Activated B cell treated with CpG ODN at 0.5 μM for 24 hours (primary cell): ENCODE measurements at places on chromosomes 7 and 10. TPM values are rescaled to one million over a fixed set of nuclear protein-coding genes. Genes with fewer than 3 reads are reported as not detected.

KCNIP2 gene
- total RNA-seq, result 7.0 and 7.1 TPM in 2 replicates

PDK4 gene
- total RNA-seq, result 0.44 and 0.53 TPM in 2 replicates

LIPJ gene
- total RNA-seq, result 0.07 and 0.31 TPM in 2 replicates

DNA sequence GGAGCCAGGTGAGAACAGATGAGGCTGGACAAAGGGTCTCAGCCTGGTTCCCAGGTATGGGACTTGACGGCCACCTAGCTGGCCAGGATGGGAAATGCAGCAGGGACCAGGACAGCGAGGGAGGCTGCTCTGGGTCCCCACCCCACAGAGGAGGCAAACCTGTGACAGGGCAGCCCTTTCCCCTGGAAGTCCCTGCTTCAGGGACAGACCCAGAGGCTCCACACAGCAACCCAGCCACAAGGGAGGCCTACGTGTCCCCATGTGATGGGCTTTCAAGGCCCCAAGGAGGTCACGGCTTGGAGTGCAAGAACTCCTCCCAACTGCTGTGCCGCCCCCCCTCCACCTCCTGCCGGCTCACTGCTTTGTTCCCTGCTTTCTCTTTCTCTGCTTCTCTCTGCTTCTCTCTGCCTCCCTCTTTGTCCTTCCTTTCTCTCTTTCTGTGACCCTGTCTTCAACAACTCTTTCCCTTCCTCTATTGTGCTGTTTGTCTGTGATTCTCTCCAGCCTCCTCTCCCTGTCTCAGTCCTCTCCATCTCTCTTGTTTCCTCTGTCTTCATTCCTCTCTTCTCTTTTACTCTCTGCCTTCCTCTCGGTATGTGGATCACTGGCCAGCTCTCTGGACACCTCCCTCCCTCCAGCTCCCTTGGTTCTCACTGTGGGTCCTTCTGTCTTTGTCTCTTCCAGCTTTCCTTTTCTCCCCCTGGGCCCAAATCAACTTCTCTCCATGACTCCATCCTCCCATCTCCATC, 9.6 kb upstream of the EIF5AL1 start:
- no peaks in the 10 kb centered on the region for H3K4me1 ChIP-seq
- DNase-seq, result no peak
- no peak overlapping the region for H3K4me3 ChIP-seq
- no peaks in the 10 kb centered on the region for H3K36me3 ChIP-seq
- no peak overlapping the region for H3K27ac ChIP-seq

GRCh38 chr7:37534893-37535610, 86.4 kb upstream of the ELMO1 start:
- no peaks in the 10 kb centered on the region for H3K36me3 ChIP-seq
- no peak overlapping the region for H3K4me3 ChIP-seq
- H3K4me1 ChIP-seq, result no peaks in the 10 kb centered on the region
- H3K27me3 ChIP-seq, result peaks cover 9% of the 10 kb centered on the region
- no peak for DNase-seq

DNA sequence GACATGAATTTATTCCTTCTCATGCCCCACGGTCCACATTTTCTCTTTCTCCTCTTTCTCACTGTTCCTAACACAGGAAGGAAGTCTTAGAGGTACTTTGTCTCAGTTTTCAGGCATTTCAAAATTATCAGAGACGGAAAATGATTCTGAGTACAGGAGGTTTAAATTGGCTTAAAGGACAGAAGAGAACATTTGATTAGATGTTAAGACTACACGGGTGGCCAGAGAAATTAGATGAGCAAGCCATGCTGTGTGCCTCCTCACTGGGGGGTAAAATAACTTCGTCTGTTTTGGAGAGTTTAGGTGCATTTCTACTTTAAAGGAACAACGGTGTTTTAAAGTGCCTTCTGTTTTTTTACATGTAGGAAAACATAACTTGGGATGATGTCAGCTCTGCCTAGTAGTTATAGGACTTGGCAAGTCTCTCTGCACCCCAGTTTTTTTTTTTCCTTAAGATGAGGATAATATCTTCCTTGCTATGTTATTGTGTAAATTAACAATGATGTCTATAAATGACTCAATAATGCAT, 66.9 kb downstream of the MCMBP start:
- H3K4me1 ChIP-seq, result peaks cover 23% of the 10 kb centered on the region
- no peak overlapping the region for H3K27ac ChIP-seq
- H3K4me3 ChIP-seq, result no peak overlapping the region
- H3K27me3 ChIP-seq, result no peaks in the 10 kb centered on the region
- no peak for DNase-seq

- no peaks in the 10 kb centered on the region for H3K27me3 ChIP-seq
- H3K4me1 ChIP-seq, result no peaks in the 10 kb centered on the region
- H3K4me3 ChIP-seq, result no peak overlapping the region
- H3K36me3 ChIP-seq, result no peaks in the 10 kb centered on the region
Measured at GRCh38 chr10:128812000-128812399, 655.0 kb upstream of the MGMT start.
